ENCODE measurements at places on chromosomes 11 and 22. TPM values are rescaled to one million over a fixed set of nuclear protein-coding genes. Genes with fewer than 3 reads are reported as not detected.
A peak's percentile ranks its signal among the peaks of the same experiment; 100 is the strongest.

GRCh38 chr11:1219446-1219833 lies 3.4 kb upstream of the MUC5B start:
- no peak overlapping the region for H3K4me3 ChIP-seq
- no peak overlapping the region for H3K27ac ChIP-seq
- DNase-seq: peak; percentile 61

DNA sequence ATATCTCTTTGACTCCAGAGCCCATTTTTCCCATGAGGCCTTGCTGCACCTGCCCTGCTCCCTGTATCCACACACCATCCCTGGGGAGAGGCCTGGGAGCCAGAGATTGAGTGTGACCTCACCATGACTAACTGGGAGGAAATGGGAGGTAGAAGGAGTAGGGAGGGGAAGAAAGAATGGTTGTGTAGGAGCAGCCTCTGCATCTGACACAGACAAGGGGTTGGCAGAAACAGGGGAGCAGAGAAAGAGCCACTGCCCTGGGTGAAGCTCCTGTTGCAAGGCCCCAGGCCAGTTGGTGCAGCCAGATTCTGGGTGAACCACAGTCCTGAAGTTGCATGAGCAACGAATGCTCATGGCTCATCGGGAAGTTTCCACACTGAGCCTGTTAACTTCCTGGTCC lies 32.4 kb downstream of the POU2F3 start:
- no peak for DNase-seq
- no peak overlapping the region for H3K4me3 ChIP-seq

GRCh38 chr11:19110295-19110694 lies 6.7 kb upstream of the ZDHHC13 start:
- no peaks in the 10 kb centered on the region for H3K4me1 ChIP-seq
- H3K27ac ChIP-seq: no peak overlapping the region
- peaks cover 7% of the 10 kb centered on the region for H3K27me3 ChIP-seq

- H3K36me3 ChIP-seq: no peaks in the 10 kb centered on the region
- H3K27me3 ChIP-seq: no peaks in the 10 kb centered on the region
These were observed 43.1 kb upstream of the PPARA start for GRCh38 chr22:46107089-46107664.

Gene LAMTOR1
- total RNA-seq: 61.1 TPM

Gene GRAP2
- 2.0 TPM for total RNA-seq

Gene GGTLC2
- total RNA-seq: not detected

- DNase-seq: no peak
- no peaks in the 10 kb centered on the region for H3K36me3 ChIP-seq
- H3K4me1 ChIP-seq: no peaks in the 10 kb centered on the region
- no peak overlapping the region for H3K4me3 ChIP-seq
These were observed 6.0 kb downstream of the TRAPPC4 start for GRCh38 chr11:119024430-119025098.

All from aorta (tissue), 5 donors.